Astrocyte (in vitro differentiated cells and primary cell): ENCODE measurements at places on chromosomes 7 and 10. TPM values are rescaled to one million over a fixed set of nuclear protein-coding genes. Genes with fewer than 3 reads are reported as not detected.

The TMEM106B gene
- total RNA-seq = 42.8 and 42.9 TPM in 2 replicates

The MSMB gene
- total RNA-seq = not detected in 2 replicates

The LIPK gene
- not detected in 2 replicates for total RNA-seq

The BTBD16 gene
- 0.26 TPM in 1 of 2 replicates, not detected in the other for total RNA-seq

The SLC39A12 gene
- not detected in 2 replicates for total RNA-seq

The ABCA13 gene
- total RNA-seq = 0.34 and 0.38 TPM in 2 replicates

The KLF14 gene
- total RNA-seq = 0.07 TPM in 1 of 2 replicates, not detected in the other

The ANKRD30A gene
- not detected in 2 replicates for total RNA-seq

The CHAT gene
- 0.12 and 1.00 TPM in 2 replicates for total RNA-seq

DNA sequence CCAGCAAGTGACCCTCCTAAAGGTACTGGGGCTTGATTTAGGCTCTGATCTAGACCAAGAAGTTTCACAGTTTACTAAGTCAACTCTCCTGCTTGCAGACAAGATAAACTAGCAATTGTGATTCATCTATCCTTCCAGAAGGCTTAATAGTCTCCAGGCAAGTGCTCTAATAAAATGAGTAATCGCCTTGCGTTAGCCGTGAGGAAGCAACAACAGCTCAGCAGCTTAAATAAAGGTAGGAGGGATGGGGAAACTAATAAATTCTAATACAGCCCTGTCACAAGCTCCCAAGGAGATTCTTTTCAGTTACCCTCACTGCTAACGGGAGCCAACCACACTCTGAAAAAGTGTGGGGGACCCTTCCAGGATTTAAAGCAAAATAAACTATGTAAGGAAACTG, 48.4 kb downstream of the FRMD4A start:
- peaks cover 6% of the 10 kb centered on the region for H3K27me3 ChIP-seq
- H3K4me1 ChIP-seq = no peaks in the 10 kb centered on the region
- peak; percentile 56 for DNase-seq
- no peaks in the 10 kb centered on the region for H3K36me3 ChIP-seq
- no peak overlapping the region for H3K4me3 ChIP-seq

DNA sequence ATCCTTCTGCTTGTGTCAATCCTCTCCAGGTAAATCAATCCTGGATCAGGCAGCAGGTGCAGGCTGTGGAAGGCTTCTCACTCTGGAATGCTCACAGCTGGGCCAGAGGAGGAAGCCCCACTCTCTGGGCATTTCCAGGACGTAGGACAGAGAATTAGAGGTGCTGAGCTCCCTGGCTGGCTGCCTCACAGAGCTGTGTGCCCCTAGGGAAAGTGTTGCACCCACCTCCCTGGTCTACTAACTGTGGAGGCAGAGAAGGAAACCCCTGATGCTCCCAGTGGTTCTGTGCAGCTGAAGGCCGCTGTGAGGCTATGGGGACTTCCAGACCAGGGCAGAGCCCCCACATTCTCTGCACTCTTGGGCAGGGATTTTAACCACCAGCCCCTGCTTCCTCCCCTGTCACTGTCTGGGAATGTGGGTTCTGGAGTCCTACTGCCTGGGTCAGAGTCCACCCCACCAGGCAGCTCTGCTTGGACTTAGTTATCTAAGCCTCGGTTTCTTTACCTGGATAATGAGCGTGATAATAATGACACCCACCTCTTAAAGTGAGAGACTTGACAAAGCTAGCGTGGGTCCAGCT, 73.5 kb upstream of the EEPD1 start:
- peaks cover 5% of the 10 kb centered on the region for H3K4me1 ChIP-seq
- DNase-seq = peak; percentile 64
- H3K27ac ChIP-seq = no peak overlapping the region
- no peaks in the 10 kb centered on the region for H3K27me3 ChIP-seq
- H3K36me3 ChIP-seq = no peaks in the 10 kb centered on the region
- no peak overlapping the region for H3K4me3 ChIP-seq

DNA sequence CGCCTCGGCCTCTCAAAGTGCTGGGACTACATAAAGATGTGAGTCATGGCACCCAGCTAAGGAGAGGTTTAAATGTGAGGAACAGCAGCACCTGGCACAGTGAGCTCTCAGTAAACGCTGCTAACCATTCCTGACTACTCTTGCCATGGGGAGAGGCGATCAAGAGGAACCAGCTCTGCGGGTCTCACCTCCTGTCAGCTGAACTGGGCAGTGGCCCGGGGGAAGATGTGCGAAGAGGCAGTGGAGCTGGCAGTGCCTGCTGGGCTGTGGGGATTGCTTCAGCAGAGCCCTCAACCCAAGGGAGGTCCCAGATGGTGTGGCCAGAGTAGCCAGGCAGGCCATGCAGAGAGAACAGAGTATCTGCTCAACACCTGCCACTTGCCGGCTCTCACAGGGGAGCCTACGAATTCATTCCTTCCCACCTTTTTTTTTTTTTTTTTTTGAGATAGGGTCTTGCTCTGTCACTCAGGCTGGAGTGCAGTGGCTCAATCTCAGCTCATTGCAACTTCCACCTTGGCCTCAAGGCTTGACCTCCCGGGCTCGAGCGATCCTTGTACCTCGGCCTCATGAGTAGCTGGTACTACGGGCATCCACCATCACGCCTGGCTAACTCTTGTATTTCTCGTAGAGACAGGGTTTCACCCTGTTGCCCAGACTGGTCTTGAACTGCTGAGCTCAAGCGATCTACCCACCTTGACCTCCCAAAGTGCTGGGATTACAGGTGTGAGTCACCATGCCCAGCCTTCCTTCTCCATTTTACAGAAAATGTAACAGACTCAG, 6.8 kb downstream of the POLM start:
- no peak overlapping the region for H3K4me3 ChIP-seq
- H3K27ac ChIP-seq = no peak overlapping the region
- H3K4me1 ChIP-seq = peaks cover 26% of the 10 kb centered on the region
- H3K27me3 ChIP-seq = no peaks in the 10 kb centered on the region
- DNase-seq = no peak
- peaks cover 17% of the 10 kb centered on the region for H3K36me3 ChIP-seq

DNA sequence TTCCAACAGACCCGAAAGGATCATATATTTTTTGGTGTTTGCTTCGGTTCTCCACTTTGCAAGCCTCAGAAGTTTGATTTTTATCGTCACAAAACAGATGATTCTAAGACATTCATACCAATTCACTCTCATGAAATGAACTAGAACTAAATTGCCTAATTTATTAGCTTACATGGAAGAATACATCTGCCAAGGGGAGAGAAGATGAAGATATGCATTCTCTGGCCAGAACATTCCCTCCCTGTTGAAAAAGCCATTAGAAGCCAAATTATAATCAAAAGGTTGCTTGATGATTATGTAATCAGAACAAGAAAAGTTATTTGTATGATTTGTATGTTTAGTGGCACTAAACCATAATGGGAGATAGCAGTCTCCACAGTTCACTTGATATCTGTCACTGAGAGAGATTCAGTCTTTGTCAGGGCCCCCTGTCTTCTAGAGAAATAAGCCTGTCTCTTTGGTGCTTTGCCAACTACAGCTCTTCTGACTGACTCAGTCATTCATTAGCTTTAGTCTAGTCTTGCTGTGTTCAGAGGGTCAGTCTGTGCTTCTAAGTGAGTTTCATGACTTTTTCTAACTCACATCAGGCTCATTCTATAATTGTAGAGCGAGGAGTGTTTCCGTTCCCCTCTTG, 95.3 kb upstream of the GNAI1 start:
- no peak overlapping the region for H3K4me3 ChIP-seq
- no peaks in the 10 kb centered on the region for H3K4me1 ChIP-seq
- DNase-seq = no peak
- H3K36me3 ChIP-seq = no peaks in the 10 kb centered on the region

- DNase-seq = no peak
- H3K27me3 ChIP-seq = no peaks in the 10 kb centered on the region
- H3K36me3 ChIP-seq = no peaks in the 10 kb centered on the region
- peaks cover 4% of the 10 kb centered on the region for H3K4me1 ChIP-seq
- H3K4me3 ChIP-seq = no peak overlapping the region
Measured at GRCh38 chr10:3363311-3364045, 190.9 kb upstream of the PITRM1 start.

GRCh38 chr10:4945766-4946717, 17.2 kb upstream of the AKR1C1 start:
- no peak for DNase-seq
- H3K4me3 ChIP-seq = no peak overlapping the region
- no peak overlapping the region for H3K27ac ChIP-seq
- H3K4me1 ChIP-seq = peaks cover 2% of the 10 kb centered on the region
- no peaks in the 10 kb centered on the region for H3K36me3 ChIP-seq
- no peaks in the 10 kb centered on the region for H3K27me3 ChIP-seq

DNA sequence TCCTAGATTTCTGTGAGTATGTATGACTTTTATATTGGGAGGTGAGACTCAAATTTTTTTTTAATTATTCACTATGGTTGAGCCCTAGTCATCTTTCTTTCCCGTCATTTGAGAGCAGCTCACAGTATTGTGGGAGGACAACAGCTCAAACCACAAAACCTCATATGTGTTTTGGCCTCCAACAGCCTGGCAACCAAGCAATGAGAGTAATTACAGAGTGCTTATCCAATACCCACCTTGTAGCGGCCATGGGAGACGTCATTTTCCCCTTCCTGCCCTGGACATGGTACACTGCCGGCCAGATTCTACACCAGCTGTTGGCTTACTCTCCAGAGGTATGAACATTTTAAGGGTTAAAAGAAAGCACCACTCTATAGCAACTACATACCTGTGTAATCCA, 49.1 kb downstream of the DOCK4 start:
- H3K4me1 ChIP-seq = peaks cover 31% of the 10 kb centered on the region
- no peaks in the 10 kb centered on the region for H3K27me3 ChIP-seq
- peak overlapping the region; percentile 31 for H3K27ac ChIP-seq
- H3K36me3 ChIP-seq = no peaks in the 10 kb centered on the region
- DNase-seq = peak; percentile 96

DNA sequence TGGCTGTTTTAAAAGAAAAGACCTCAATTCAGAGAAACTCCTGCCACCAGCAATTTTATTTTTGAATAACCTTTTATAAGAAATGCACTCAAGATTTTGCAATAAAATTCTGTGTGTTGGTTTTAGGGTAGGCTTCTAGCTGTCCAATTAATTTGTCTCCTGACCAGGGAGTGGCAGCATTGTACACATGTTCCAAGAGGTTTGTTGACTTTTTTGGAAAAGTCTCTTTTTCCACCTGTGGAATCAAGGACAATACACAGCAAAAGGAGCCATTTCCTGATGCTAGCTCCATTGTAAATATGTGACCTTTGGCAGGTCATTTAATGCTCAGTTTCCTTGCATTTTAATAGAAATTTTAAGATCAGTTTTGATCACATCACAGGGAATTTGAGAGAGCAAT, 1.8 kb downstream of the GIMAP5 start:
- no peak overlapping the region for H3K27ac ChIP-seq
- H3K4me1 ChIP-seq = no peaks in the 10 kb centered on the region
- H3K36me3 ChIP-seq = no peaks in the 10 kb centered on the region

DNA sequence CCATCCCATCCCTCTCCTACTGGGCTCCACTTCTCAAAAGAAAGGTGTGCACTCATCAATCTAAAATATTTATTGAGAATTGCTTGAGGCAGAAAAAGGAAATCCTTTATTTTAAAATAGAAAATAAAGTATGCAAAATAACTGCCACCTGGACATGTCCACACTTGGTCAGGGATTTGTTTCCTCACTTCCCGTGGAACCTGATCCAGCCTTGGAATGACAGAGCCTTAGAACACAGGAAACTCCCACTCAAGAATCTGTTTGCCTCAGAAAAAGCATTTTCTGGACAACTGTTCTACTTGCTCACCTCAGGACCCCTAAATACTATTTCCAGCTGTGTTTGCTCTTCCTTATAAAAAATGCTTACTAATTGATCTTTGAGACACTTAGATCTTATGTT, 29.0 kb downstream of the AKR1C8 start:
- H3K27ac ChIP-seq = no peak overlapping the region
- no peak for DNase-seq
- H3K4me3 ChIP-seq = no peak overlapping the region
- no peaks in the 10 kb centered on the region for H3K4me1 ChIP-seq
